ENCODE measurements at places on chromosomes 6 and 20.

DNA sequence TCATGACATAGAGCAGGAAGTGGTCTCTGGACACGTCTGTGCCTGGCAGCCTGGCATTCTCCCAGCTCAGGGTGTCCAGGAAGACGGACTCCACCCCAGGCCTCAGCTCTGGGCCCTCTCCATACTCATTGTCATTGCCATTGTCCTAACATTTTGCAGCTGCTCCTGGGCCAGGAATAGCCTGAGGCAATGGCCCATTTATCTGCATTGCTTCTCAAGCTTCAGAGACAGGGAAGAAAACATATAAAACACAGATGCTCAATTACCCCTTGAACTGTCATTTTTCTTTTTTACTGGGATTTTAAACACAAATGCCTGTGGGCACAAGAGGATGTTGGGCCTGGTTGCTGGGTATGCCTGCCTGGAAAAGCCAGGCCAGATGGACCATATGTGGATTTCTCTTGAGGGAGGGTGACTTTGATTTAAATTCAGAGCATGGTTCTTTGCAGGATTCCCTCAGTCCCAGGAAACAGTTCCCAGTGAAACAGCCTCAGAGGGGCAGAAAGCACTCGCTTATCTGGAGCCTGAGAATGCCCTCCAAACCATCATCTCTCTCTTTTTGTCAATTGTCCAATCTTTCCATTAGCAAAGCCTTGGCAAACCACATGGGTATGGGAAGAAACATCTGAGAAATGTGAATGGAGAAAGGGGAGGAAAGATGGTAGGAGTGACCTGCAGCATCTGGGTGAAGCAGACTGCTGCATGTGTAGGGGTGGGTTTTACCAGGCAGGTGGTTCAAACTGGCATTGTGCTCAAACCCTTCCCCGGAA lies 17.9 kb downstream of the LAMP5 start:
- no peak for DNase-seq

GRCh38 chr6:7467007-7467897 lies 74.2 kb upstream of the DSP start:
- peak; percentile 41 for DNase-seq

GRCh38 chr6:30742316-30743098 lies at the start of gene FLOT1:
Gene FLOT1 (minus strand): TSS chr6:30742687. CDS start chr6:30742189, 498 bp downstream.
- DNase-seq = peak; percentile 99

DNA sequence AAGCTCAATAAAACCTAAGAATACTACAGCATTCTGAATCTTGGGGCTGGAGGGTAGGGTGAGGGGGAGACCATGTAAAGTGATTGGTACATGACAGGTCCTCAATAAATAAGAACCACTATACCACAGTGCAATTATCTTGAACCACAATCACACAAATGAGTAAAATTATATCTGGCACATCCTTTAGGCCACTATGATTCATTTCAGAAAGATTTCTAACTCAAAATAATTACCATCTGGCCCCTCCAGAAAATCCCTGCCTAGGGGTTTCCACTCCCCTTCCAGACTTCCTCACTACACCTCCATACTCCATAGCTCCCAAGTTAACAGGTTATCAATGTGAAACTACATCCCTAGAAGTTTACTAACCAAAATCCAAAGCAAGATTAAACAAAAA lies 19.7 kb downstream of the AKIRIN2 start:
- no peak for DNase-seq

DNA sequence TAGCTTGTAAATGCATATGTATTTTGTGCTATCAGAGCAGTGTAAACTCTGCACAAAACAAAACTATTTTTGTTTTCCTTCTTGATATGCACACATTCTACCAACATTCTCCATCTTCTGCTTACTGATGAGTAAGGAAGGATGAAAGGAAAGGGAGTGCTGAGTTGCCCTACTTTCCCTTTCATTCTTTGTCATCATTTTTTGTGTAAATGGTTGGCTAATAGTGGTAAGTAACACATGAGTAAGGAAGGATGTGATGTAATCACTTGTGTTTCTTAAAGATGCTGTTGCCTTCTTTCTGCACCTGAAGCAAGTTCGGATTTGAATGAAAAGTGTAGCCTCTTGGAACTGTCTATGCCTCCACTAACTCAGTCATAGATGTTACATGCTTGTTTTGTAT lies 4.6 kb upstream of the REV3L start:
- DNase-seq = no peak

GRCh38 chr6:70666706-70667105 lies 977 bp upstream of the SMAP1 start:
- no peak for DNase-seq

DNA sequence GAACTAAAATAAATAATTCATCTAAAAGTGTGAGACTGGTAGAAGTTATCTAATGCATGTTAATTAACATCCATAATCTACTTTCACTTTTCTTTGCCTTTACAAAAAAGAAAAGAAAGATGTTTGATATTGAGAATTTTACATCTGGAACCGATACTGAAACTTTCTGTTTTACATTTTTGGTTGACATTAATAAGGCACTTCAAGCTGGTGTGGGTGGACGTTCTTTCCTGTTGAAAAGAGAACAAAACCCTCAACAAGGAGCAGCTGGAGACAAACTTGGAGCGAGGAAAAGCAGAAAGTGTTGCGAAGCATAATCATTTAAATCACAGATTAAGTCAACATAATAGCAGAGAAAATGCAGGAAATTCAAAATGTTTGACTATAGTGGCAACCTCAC lies 575.2 kb upstream of the ADGRB3 start:
- DNase-seq = no peak

DNA sequence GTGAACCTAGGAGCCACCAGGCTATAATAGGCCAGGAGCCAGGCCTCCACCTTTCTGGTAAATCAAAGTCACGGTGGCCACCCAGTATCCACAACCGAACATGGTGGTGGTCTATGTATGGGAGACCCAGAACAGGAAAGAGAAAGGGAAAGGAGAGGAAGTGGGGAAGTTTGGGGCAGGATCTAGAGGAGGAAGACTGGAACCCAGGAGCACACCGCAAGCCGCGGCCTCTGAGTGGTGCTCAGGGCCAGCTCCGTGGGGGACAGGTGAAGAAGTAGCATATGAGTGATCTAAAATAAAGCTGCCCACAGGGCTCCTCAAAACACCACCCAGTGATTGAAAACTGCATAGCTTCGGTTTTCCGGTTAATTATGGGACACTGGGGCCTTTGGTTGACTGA lies 214.8 kb downstream of the ZDHHC14 start:
- DNase-seq = no peak

DNA sequence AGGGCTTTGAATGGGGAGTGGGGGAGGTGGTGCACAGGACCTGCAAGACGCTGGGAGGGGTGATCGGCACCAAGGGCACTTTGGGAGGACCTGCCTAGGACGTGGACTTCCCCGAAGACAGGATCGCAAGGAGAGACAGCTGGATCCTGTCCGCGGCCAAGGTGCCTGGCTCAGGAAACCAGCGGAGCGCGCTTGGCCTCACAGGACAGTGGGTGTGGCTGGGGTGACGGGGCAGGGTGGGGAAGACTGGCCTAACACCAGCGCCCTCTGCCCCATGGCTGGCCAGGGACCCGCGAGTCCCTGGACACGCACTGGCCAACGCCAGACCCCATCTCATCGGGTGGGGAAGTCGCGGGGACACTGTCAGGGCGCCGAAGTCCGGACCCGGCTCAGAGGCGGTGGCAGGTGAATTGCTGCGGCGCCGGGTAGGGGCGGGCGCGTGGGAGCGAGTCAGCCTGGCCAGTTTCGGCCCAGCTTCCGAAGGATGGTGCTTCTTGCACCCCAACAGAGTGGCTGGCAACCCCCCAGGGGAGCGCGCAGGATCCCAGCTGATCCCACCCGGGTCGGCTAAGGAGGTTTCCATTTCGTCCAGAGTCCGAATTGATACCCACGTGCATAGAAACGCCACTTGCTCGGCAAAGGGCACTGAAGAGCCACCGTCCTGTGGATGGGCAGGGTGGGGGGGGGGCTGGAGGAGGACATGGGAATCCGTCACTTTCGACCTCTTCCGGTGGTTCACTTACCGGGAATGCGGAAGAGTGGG lies 785 bp upstream of the THBD start:
- peak; percentile 14 for DNase-seq

DNA sequence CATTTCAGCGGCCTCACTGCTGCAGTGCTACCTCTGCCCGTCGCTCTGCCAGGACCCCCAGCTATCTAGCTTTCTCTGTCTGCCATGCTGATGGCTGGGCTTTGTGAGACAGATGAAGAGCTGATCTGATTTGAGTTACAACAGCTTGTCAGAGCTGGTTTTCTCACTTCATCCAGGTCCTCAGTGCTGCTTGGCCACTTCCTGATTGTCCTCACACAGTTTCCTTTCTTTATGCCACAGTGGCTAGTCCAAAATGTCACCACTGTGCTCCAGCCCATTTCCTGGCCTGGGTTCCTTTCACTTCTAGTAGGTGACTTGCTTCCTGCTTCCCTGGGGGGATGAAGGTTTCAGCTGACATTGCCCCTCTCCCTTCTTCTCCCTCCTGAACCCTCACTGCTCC lies 35.4 kb downstream of the FNDC1 start:
- no peak for DNase-seq

GRCh38 chr6:106446983-106447382 lies 86.5 kb downstream of the CRYBG1 start:
- DNase-seq = no peak

GRCh38 chr6:41545247-41545702 lies 906 bp upstream of the FOXP4 start:
- DNase-seq = no peak

- DNase-seq = no peak
Observed at GRCh38 chr20:5969348-5969935, 19.0 kb downstream of the MCM8 start.

GRCh38 chr6:170134471-170135440 lies 156.1 kb downstream of the DLL1 start:
- no peak for DNase-seq

GRCh38 chr6:21900730-21901129 lies 307.2 kb downstream of the SOX4 start:
- DNase-seq = no peak

DNA sequence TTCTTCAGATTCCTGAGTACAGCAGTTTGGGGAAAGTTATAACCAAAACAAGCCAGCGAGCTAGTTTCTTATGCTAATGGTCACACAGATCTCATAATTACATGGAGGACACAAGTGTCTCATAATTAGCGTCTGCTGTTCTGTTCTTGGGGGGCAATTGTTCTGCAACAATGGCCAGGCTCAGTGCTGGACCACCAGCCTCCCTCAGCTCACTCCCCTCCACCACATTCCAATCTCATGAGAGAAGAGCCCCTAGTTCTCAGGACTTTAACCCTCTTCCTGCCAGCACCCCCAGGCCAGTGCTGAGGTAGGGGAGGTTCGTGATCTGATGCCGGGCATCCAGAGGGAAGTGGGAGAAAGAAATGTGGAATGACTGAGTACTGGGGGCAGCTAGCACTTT lies 20.2 kb upstream of the TOX2 start:
- DNase-seq = no peak

DNA sequence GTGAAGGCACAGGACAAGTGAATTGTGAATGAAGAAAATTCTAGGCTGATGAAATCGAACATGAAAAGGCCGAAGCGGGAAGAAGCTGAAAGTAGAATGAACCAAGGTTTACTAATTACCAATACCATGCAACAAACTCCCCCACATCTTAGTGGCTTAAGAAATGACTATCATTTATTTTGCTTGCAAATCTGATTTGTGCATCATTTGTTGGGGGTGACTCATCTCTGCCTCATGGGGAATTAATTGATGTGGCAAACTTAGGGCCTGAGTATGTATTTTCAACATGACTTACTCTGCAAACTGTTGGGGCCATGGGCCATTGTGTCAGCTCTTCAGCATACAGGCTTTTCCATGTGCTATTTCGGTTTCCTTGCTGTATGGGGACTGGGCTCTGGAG lies 26.8 kb downstream of the PPP1R14C start:
- no peak for DNase-seq

DNA sequence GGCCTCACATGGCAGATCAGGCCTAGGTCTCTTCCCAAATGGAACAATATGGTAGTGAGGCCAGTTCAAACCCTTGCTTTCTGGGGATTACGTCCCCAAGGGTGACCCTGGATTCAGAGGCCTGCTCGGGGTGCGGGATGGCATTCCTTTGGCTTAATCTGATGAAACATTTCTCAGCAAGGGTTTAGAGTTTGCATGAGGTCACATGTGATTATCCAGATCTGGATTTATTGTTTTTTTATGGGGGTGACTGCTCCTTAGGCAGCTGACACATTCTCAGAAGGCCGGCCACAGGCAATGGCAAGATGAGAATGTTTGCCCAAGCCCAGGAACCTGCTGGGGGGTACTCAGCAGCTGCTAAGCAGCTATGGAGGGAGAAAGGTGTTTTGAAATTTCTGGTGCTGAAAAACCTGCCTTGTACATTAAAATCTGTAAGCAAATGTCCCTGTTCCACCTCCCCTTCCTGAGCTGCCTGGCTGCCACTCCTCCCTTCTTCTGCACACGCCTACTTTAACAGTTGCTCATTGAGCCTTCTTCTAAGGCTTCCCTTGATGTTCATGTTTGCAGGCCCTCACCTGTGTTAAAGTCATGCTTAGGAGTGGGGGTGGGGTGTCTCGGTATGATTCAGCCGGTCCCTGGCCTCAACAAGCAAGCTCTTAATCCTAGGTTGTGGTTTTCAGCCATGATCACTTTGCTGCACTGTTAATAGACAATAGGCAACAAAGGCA lies 37.9 kb upstream of the FUCA2 start:
- DNase-seq = no peak

GRCh38 chr6:36793913-36794712 lies 45.1 kb downstream of the CPNE5 start:
- no peak for DNase-seq

DNA sequence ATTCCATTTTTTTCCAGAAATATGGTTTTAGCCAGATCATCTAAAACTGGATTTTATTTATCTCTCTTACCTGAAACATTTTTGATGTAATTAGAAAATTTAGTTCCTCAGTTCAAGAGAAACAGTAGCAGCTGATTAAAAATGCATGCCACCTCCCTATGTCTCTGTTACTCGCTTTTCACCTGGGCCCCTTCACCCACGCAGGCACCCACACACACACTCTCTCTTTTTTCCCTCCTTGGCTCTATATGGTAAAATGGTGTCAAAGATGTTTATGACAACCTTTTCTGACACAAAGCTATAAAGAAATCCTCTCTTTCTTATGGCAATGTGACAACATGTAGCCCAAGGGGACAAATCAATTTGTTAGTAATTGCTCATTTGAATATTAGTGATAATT lies 5.8 kb upstream of the SGK1 start:
- no peak for DNase-seq

- DNase-seq = no peak
Observed at GRCh38 chr6:151186804-151187330, 52.9 kb upstream of the AKAP12 start.

GRCh38 chr6:13305791-13306190 lies 22.5 kb downstream of the TBC1D7 start:
- no peak for DNase-seq

DNA sequence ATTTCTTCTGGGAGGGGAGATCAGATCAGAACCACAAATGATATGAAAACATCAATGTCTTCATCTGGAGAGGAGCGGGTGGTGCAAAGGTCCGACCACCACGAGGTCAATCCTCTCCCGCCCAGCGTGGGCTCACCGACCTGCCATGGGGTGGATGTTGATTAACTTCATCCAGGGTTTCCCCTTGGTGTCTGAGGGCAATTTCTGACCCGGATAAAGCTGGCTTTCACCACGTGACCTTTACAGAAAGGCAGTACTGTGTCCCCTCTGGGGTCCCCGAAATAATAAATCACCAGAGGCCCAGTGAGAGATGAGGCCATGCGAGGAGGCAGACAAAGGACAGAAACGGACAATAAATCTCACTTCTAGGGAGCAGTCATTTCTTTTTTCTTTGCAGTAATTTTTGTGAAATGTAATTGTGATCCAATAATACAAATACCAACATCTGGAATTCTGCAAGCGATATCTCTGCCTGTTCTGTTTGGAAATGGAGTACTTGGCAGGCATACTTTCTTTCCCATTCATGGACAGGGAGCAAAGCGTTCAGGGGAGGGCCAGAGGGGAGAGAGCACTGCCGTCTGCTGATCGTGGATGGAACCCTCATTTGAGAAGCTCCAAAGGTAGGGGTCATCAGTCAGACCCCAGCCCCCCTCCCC lies 55.1 kb upstream of the APCDD1L start:
- DNase-seq = peak; percentile 9

Measured in mucosa of descending colon (tissue), 3 donors.